ENCODE measurements at places on chromosomes 1 and 21.

- DNase-seq, result no peak
These were observed 4.5 kb downstream of the SRSF4 start for GRCh38 chr1:29177022-29177705.

DNA sequence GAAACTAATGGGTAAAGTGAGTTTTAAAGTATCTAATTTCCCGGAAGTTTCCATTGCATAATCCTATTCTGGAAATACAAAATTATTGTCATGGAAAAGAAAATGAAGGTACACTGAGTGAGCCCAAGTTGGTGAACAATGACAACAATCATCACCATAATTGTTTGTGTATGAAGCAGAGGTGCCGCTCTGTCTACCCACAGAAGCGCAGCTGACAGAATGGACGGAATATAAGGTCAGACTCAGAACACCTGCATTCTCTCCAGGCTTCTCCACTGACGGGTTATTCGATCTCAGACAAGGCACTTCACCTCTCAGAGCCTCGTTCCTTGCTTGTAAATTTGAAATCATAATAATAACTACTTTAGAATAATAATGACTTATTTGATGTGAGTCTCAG lies 99.1 kb upstream of the NGF start:
- DNase-seq, result no peak

DNA sequence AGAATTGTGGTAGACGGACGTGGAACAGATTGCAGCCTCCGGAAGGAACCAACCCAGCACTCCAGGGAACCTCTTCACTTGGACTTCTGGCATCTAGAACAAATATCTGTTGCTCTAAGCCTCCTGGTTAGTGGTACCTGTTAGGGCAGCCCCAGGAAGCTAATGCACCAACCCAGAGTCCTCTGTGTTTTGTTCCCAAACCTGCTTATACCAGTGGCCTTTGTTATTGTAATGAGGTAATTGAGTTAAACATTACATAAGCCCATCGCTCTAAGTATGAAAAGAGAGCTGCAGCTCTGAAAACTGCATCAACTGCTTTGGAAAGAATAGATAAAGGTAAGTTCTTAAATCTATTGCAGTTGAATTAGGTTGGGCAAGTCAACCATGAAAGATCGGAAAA lies 516.7 kb downstream of the NPHP4 start:
- no peak for DNase-seq

- DNase-seq, result no peak
These were observed 171.5 kb downstream of the RUNX1 start for GRCh38 chr21:34877485-34878128.

DNA sequence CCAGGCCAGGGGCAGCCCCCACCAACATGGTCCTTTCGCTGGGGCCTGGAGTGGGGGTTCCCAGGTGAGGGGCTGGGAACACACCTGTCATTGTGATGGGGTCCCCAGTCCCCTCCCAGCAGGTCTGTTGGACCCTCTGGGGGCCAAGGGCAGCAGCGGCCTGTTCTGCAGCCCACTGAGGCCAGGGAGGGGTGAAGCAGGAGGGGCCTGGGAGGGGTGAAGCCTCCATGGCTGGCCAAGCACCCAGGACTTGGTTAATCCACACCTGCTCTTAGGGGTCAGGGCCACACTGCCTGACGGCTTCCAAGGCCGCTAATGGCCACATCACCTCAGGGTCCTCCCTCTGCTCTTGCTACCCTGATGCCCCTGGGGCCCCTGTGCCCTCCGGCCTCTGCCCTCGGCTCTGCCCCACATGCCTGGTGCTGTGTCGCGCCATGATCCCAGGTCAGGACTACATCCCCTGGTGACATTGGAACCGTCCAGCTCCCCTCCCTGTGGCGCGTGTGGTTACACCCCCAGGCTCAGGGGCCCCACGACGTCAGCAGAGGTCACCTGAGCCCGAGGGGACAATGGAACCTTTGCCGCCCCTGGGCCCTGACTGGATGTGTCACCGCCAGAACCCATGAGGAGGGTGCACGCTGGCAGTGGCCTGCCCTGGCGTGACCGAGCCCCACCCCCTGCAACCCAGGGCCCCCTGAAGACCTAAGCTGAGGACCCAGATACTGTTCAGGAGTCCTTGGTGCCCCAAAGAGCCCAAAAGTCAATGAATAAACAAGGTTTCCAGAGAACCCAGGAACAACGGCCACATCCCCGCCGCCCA lies 7.0 kb downstream of the TNFRSF18 start:
- DNase-seq, result no peak

DNA sequence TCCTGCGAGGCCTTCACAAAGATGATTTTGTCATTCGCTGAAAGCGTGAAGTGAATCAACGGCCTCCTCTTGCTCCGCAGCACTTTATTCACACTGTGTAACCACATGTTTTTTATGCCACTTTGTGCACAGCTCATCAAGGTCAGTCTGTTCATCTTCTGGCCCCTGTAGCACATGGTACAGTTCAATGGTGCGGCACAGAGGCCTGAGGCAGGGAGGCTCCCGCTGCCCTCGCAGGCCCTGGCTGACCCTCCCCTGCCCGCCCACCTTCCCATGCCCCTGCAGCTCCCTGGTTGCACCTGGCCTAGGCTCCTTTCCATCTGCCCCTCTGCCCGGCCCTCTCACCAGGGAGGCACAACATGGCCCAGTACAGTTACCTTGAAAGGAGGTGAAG lies 87.5 kb downstream of the CD247 start:
- no peak for DNase-seq

DNA sequence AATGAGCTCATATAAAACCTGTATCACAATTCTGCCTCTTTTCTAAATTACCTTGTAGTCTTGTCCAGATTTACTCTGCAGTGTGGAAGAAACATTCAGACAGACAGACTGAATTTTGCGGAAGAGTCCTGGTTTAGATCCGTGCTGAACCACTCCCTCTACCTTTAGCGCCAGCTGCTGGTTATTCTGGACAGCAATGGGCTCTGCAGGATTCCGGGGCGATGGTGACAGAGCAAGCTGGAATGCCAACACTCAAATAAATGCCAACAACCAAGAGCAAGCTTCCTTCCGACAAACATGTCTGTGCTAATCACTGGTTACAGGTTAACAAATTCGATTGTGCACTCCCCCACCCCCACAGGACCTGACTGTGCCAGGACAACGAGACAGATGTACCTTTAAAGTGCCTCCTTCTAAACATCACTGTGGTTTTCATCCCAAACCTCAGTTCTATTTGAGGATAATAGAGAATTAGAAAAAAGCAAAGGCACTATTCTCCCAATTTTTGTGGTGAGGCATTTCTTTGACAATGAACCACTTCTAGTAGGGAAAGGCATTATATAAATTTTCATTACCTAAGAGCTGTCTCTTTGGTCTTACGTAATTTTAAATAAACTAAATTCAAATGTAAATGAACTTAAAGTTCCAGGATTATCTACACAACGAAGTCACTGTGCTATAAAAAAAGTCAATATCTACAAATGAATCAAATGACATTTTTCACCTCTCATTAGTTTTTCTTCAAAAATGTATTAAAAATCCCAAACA lies 90.4 kb downstream of the INTS7 start:
- peak; percentile 54 for DNase-seq

- no peak for DNase-seq
These were observed 17.3 kb downstream of the CSF1 start for GRCh38 chr1:109927911-109928321.

- DNase-seq, result no peak
These were observed 25.4 kb downstream of the GNAI3 start for GRCh38 chr1:109573785-109574184.

GRCh38 chr1:182841368-182841988 lies 2.3 kb downstream of the DHX9 start:
- no peak for DNase-seq

DNA sequence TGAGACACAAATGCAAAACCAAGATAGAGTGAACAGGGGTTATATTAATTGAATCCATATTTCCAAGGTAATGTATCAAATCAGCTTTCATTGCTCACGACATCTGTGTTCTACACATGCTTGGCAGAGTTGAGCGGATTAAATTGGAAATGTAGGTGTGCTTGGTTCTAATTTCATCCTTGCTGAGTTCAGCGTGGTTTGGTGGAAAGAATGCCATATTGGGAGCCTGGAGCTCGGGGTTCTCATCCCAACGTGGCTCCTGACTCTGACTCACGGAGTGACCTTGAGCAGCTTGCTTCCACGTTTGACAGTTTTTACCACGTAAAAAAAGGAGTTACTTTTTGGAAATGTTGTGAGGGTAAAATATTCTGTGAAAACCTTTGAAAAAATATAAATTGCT lies 92.0 kb downstream of the MTR start:
- DNase-seq, result no peak

GRCh38 chr1:153430166-153430553 lies 13.8 kb downstream of the S100A7A start:
- DNase-seq, result peak; percentile 11

GRCh38 chr1:206583707-206584648 lies 28.3 kb downstream of the EIF2D start:
- peak; percentile 91 for DNase-seq

- no peak for DNase-seq
These were observed 3.1 kb downstream of the PADI1 start for GRCh38 chr1:17207966-17208418.

DNA sequence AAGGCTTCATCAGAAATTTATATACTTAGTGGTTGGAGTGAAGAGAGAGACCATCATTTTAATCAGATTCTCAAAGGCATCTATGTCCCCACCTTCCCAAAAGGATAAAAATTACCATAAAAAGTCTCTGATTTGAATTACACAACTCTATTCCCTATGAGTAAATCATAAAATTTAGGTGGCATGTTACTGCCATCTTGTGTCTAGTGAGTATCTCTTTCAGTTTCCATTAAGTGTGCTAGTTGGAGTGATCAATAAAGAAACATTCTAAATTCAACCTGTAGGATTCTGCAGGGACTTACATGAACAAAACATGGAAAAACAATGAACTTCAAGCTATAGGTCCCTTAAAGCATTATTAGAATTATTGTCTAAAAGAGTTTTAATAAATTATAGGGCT lies 655.4 kb downstream of the LTN1 start:
- no peak for DNase-seq

DNA sequence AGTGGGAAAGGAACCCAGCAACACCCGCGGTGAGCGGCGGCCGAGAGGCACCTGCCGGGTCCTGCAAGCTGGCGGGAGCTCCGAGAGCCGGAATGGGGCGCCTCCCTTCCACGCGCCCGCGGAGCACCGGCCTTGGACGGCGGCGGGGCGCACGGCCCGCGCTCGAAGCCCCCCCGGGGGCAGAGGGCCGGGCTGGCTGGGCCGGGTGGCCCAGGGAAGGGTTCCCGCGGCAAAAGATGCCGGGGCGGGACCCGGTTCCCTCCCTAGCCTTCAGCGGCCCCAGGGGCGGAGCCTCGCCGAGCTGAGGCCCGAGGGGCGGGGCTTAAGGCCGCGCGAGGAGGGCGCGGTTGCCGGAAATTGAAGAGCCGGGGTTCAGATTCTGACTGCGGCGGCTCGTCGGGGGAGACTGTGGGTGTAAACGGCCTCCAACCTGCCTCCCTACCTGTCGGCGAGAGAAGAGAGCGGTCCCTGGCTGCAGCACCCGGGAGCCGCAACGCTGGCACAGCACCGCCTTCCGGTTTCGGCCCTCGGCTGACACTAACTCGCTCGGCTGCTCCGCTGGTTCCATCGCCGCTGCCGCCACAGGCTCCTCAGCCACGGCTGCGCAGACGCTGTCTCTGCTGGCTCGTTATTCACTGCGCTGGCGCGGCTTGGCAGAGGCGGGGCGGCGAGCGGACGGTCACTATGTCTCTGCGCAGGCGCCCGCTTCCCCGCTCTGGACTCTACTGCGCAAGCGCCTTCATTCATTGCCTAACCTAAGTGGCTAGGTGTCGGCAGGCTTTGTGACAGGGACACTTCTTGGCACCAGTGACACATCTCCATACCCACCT lies at the start of gene RABIF:
Gene RABIF (minus strand): TSS at position 619 of the 830 bp plus-strand sequence. CDS start 51 bp downstream, at position 568.
- DNase-seq, result peak; percentile 100

- no peak for DNase-seq
These were observed 2.9 kb downstream of the UBAP2L start for GRCh38 chr1:154223621-154224020.

- peak; percentile 73 for DNase-seq
These were observed 8.7 kb upstream of the MDM4 start for GRCh38 chr1:204507317-204508105.

DNA sequence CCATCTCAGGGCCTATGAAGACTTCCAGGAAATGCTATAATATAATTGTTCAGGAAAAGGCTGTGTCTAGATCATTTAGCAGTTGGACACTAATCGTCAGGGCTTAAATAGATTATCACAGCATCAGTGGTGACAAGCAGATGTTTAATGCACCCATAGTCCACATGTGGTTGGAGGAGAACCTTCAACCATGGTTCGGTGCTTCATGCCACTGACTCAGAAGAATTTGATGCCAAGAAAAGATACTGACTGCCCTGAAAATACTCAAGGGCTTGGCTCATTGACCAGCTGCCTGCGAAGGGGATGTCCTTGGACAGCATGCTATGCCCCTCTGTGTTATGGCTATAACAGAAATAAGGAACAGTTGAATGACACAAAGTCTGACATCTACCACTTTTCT lies 175.7 kb downstream of the HHIPL2 start:
- no peak for DNase-seq

DNA sequence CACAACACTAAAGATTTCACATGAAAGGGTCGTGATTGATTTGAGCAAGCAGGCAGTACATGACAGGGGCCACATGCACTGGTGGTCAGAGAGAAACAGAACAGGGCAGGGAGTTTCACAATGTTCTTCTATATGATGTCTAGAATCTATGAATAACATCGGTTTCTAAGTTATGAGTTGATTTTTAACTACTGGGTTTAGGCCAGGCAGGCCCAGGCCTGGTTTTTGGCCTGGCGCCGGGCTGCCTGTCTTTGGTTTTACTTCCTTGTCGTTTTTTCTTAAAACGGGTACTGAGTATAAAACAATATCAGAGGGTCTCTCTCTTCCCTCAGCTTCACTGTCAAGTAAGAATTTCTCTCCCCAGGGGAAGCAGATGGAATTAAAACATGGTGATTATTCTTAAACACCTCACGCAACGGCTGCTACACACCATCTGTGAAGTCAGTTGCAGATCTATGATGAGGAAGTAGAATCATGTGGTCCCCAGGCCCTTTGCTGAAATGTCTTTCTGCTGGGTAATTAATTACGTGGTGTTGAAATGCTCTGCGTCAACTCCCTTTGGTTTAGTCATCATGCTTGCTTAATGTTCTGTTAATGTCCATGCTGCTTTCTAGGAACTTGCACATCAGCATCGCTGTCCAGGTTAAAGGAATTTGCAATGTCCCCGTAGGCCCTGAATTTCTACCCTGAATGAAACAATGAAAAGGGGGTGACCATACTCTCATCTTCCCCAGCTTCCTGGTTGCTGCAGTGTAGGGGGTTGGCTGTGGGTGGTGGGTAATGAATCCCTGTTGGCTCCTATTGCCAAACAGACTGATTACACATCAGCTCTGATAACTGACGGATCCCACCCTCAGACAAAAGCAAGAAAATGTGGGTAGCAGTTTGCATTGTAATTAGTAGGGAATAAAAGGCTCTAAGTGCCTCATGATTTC lies 70.3 kb downstream of the SERINC2 start:
- DNase-seq, result peak; percentile 66

GRCh38 chr1:204733289-204733688 lies 47.8 kb upstream of the LRRN2 start:
- peak; percentile 59 for DNase-seq

Measured in WERI-Rb-1 (cell line).